ENCODE measurements at places on chromosomes 11 and 22.
A peak's percentile ranks its signal among the peaks of the same experiment; 100 is the strongest.

GRCh38 chr11:70641369-70641768 is 243.0 kb downstream of the CTTN start:
- no peak for DNase-seq

GRCh38 chr11:73186886-73187285 is 31.2 kb upstream of the P2RY2 start:
- DNase-seq: no peak

GRCh38 chr11:34953955-34954354 is 37.5 kb downstream of the PDHX start:
- DNase-seq: no peak

DNA sequence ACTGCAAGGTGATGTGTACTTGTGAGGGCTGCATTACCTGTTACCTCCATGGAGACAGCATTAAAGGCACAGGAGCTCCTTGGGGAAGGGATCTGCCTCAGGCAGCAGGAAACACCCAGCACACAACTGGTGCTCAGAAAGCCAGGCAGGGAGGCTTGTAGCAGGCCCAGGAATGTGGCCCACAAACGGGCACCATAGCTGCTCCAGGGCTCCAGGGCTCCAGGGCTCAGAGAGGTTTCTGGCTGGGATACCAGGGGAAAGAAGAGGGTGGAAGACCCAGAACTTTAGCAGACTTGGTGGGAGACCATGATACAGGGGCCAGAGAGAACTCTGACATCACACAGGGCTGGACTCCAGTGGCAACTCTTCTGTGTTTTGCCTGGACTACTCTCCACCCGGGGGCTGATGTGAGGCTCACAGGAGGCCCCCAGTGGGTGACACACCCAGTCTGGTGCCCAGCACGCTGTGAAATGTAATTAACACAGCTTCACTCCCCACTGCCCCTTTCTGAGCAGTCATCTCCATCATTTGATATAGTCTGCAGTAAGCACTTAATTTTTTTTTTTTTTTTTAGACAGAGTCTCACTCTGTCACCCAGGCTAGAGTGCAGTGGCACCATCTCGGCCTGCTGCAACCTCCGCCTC is 14.7 kb upstream of the SULT4A1 start:
- no peak for DNase-seq

DNA sequence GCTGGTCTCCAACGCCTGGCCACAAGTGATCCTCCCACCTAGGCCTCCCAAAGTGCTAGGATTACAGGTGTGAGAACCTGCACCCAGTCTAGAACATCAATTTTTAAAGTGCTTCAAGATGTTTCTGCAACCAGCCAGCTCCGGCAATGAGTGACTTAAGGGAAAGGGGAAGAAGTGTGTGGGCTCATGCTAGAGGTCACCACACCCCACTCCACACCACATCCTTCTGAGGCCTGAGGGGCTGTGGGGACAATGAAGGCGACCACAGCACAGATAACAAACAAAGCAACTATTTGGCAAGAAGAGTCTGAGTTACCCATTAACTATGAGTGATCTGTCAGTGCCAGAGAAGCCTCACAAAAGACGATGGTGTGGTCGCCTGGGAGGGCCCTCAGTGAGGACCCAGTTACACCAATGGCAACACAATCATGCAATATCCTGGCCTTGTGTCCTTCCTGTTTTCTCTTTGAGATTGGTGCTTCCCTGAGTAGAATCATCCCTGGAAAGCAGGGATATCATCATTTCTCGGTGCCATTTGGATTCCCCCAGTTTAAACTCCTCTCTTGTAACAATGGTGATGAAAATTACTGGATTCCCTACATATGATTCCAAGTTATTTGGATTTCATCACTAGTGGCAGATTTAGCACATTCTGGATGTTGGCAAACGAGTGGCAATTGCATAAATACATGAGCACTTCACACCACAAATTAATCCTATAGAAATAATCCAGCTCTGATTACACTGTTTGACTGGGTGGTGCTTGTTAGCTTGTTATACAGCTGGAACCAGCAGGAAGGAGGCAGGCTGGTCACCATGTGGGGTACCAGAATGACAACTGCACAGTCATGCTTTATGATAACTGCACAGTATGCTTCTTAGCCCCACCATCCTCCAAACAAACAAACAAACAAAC is 18.4 kb downstream of the ABTB2 start:
- DNase-seq: no peak

GRCh38 chr11:114466742-114467141 is 27.5 kb downstream of the REXO2 start:
- DNase-seq: no peak

DNA sequence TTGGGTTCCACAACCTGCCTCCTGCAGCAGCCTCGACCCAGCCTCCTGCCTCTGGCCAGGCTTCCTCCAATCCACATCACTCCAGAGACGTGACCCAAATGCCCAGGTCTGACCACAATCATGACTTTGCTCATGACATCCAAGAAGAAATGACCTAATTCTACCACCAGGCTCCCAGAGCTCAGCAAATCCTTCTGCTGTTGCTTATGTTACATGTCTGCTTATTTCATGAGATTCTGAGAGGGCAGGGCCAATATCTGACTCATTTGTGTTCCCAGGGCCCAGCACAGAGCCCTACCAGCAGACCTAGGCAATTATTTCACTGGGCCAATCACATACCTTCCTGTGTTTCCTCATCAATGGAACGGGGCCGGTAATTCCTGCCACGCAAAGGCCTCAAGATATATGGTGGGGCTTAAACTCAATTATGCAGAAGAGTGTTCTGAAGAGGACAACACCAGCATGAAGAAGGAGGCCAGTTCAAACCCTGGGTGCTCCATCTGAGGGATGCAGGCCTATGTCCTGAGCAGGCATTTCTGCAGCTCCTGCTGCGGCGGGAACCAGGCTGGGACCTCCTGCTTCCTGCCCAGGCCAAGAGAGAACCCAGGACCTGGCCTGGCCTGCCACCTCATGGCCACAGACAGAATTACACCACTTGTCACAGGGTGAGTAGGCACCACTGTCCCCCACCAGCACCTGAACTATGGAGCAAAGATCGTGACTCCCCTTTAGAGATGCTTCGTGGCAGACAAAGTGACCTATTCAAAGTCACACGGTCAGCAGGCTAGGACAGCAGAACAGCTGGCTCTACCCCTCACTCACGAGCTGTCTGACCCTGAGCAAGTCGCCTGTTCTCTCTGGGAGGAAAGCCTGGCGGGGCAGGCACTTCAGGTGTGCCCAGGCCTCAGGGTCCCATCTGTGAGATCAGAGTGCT is 5.9 kb downstream of the CENPM start:
- peak; percentile 80 for DNase-seq

DNA sequence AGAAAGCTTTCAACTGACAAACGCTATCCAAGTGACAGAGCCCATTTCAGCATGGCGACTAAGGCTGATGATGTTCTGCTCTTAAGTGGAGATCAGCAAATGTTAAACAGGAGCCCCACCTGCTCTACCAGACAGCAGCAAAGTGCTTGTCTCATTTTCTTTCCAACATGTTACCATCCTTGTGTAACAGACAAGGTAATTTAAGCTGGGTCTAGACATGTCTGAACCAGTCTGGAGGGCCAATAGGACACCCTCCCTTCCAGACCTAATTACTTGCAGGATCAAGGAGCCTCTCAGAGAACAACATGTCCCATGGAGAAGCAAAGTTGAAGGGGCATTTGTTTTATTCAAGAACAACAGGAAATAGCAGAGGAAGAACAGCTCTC is 3.9 kb upstream of the LMO2 start:
- DNase-seq: no peak

DNA sequence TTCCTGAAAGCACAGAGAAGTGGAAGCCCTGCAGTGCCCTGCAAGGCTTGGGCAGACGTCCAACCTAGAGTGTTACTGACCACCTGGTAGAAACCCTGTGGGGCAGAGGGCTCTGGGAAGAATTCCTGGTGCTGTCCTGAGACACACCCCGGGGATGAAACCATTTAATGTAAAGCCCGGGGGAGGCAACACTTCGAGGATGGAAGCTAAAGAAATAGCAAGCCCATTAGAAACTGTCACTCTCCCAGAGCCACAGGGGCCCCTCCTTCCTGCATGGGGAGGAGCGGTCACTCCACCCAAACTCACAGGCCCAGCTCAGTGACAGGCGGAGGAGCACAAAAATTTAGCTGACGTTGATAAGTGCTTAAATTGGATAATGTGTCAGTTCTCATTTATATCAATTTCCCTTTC is 57.6 kb downstream of the NRXN2 start:
- DNase-seq: no peak

DNA sequence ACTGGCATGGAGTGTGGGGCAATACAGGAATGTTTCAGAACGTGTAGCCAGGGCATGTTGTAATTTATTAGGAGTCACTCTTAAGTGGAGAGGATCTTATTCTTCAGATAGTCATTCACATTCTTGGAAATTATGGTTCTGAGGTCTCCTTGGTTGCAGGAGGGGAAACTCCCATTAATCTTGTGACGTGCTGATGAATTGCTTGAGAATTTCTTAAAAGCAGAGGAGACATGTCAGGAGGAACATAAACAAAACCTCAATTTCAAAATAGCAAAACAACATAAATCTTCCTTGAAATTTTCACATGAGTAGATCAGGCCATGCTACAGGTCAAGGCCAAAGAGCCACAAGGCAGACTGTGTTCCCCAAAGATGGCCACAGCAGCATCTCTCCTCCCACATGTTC is 50.4 kb downstream of the ADM start:
- DNase-seq: peak; percentile 71

DNA sequence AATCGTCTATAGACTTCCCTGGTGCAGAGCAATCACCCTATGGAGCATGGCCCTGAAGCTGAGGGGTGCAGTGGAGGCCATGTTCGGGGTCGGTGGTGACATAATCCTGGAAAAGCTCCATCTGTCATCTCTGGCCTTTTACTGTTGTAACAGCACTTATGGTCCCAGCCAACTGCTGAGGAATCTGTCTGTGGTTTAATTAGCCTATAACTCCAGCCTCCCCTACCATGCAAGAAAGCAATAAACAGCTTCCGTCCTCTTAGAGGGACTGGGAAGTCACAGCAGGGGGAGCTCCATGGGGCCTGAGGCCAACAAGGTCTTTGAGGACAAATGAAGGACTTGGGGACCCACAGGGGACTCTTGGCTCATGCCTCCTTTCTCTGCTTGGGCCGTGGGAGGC is 159.1 kb upstream of the NECTIN1 start:
- no peak for DNase-seq

DNA sequence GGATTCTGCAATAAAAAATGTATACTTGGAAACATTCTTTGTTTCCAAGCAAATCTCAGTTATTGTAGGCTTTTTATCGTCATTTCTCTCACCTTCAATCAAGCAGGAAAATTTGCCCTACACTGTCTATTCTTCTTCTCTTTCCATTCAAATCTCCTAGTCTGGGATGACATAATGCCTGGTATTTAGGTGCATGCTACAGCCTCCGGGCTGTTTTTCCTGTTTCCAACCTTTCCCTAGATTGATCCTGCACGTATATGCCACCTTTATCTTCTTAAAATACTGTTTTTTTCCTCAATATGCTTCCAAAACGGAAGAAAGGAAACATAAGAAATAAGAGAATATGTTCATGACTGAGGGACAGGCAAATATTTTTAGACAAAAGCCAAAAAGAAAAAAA is 249.1 kb upstream of the UBASH3B start:
- no peak for DNase-seq

DNA sequence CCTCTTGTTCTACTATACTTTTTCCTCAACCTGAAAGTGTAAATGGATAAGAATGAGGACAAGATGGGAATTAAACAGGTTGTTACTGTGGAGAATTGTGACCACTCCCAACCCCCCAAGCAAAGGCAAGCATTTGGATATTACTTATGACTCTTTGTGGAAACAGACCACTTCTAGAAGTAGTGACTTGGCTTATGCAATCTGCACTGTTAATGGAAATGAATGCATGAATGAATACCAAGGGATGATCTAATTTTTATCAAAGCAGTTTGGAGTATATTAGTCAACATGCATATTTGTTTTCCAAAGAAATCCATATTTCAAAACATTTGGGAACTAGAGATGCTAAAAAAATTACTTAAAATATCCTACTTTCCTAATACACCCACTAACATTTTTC is 35.3 kb downstream of the AMOTL1 start:
- DNase-seq: peak; percentile 48

- DNase-seq: no peak
Measured at GRCh38 chr11:60756307-60757032, at the start of gene MS4A15. TSS of gene MS4A15 (plus strand) at chr11:60756867. CDS start at chr11:60763734, 6,867 bp downstream.

DNA sequence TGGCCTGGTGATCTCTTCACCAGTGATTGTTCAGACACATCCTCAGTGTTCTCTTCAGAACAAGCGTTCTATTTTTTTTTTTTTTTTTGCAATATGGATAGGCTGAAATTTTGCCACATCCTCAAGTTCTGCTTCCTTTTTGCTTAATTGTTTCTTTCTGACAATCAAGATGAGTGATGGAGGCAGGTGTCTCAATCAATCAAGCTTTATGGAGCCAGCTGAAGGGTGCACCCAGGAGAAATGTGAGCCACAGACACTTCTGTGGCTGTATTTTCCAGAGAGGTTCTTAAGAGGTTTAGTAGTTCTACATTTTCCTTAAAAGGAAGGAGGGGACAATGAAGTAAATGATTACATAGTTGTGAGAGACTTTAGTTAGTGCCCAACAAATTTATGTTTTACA is 43.9 kb upstream of the ASPHD2 start:
- DNase-seq: no peak

GRCh38 chr11:19196432-19196831 is 5.4 kb downstream of the CSRP3 start:
- DNase-seq: no peak

DNA sequence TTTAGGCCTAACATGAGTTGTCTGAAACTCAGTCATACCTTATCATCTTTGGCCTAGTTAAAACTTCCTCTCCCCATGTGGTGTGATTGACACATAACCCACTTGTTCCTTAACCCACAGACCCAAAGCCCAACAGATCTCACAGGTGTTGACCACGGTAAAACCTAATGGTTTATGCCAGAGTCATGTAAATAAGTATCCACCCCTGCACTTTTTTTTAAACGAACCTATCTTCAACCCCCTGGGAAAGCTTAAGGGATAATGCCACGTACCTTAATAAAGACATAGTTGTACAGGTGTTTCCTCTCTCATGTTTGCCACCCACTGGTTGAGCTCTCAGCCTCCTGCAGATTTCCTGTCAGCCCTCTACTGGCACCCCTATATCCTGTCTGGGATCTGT is 709.3 kb upstream of the CCDC179 start:
- DNase-seq: no peak

DNA sequence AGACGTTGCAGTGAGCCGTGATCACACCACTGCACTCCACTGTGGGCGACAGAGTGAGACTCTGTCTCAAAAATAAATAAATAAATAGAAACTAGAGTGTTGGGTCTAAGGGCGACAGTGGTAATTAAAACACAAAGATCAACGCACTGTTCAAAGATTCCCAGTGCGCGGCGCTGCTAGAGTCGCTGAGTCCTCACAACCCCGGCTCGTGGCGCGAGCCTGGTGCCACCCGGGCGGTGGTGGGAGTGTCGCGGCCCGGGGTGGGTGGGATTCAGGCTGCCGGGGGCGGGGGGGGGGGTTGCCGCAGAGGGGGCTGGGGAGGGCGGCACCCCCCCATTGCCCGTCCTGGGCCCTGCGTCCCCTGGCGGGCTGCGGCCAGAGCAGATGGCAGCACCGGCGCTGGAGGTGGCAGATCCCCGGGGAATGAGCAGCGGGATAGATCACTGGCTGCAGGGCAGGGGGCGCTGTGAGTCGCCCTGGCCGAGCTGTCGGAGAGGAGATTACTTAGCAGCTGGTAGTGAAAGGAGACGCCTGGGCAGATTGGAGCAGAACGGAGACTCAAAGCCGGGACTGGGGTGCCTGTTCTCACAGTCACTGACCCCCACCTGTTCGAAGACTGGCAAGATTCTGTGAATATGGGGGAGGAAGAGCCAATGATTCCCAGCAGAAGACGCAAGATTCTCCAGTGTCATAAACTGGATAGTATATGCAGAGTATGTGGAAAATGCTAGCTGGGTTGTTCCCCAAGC is 30.2 kb upstream of the APOBEC3A start:
- peak; percentile 23 for DNase-seq
